ENCODE measurements at places on chromosomes 11 and 22.

- DNase-seq = no peak
Measured at GRCh38 chr11:10522276-10522675, 18.7 kb downstream of the RNF141 start.

- no peak for DNase-seq
Measured at GRCh38 chr11:107744736-107745135, 32.9 kb upstream of the SLN start.

DNA sequence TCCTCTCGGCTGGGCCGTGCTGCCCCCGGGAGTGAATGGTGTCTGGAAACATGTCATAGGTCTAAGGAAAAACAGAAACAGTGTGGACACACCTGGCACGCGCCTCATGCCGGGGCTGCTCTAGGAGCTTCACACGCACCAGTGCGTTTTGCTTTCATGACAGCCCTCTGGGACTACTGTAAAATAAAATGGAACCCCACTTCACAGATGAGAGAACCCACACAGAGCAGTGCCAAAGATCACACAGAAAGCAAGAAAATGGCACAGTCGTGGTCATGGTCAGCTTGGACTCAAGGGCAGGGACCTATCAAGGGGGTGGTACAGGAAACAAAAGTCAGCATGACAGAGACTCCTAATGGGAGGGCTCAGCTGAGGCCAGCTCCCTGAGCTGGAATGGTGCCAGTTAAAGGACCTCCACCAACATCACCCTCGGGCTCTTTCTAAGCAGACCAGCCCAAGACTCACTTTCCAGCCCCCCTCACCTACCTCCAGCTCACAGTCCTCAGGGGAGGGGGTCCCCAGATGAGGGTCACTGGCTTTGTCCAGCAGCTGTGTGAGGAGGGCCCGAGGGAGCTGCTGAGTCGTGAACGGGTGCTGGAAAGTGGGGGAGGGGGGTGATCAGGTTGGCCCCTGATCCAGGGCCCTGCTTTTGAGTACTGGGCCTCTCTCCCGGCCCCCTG lies 3.3 kb downstream of the MAP4K2 start:
- DNase-seq = no peak

DNA sequence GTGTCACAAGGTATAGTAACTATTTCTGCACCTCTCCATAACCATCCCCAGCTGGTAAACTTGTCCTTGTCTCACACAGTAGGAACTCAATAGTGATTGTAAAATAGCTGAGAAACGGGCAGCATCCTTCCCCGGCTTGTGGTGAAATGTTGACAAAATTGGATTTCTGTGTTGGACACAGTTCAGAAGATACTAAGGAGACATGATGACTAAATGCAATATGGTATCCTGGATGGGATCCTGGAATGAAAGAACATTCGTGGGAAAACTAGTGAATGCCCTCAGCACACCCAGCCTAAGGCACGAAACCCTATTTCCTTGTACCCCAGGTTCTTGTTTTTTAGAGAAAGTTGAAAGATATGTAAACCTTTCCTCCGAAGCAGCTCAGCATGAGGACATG lies 18.8 kb upstream of the OPCML start:
- no peak for DNase-seq

DNA sequence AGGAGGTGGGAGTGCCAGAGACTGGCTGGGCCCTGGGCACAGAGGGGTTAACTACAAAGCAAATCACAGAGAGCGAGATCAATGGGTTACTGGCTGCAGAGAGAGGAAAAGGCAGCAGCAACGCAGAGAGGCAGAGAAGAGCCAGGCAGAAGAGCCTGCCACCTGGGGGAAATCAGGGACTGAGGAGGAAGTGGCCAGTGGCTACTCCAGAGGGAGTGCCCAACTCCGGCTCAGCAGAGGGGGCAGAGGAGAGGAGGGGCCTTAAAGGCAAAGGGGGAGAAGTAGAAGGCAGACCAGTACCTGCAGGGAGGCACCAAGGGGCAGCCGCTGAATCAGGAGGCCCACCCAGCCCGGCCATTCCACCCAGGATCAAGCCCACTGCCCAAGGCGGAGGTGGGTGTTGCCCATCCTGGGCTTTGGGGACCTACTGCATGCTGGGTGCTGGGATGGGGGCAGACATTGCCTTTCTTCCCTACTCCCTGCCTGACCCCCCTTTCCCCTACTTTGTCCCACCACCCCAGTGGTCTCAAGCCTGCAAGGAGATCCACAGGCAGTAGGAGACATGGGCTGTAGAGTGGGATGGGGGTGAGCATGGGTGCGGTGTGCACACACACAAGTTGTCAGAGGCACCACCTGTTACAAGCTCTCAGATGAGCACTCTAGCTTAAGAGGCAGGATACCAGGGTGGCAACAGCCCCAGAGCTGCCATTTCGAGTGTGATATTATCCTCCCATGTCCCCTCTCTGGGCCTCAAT lies 926 bp upstream of the GALR3 start:
- DNase-seq = no peak

Measured in HAP-1 (cell line).